ENCODE measurements at places on chromosomes 11 and 22. TPM values are rescaled to one million over a fixed set of nuclear protein-coding genes. Genes with fewer than 3 reads are reported as not detected.

Gene MMP12
- total RNA-seq, result not detected

Gene LRRC56
- 0.15 TPM for total RNA-seq

Gene CHORDC1
- total RNA-seq, result 49.2 TPM

Gene AMOTL1
- 56.7 TPM for total RNA-seq

Gene TBX1
- not detected for total RNA-seq

Gene NLRP14
- not detected for total RNA-seq

Gene CXCR5
- 0.16 TPM for total RNA-seq

Gene C11orf16
- not detected for total RNA-seq

Gene APOA4
- total RNA-seq, result not detected

Gene CCDC116
- not detected for total RNA-seq

DNA sequence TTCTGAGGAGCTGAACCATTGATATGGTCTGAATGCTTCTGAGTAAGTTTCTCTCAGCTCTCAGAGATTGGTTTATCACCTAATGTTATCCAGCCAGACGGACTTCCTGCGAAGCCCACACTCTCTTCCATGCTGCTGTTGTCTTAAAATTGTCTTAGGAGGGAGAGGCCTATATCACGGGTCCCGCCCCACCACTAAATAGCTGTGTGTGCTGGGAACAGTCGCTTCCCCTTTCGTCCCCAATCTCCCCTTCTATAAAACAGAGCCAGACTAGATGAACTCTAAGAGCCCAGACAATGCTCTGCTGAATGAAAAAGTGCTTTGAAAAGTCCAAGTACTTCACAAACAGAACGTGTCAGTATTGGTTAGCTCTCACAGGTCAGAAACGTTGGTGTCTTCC lies 81.4 kb upstream of the AKIP1 start:
- peak; percentile 43 for DNase-seq

DNA sequence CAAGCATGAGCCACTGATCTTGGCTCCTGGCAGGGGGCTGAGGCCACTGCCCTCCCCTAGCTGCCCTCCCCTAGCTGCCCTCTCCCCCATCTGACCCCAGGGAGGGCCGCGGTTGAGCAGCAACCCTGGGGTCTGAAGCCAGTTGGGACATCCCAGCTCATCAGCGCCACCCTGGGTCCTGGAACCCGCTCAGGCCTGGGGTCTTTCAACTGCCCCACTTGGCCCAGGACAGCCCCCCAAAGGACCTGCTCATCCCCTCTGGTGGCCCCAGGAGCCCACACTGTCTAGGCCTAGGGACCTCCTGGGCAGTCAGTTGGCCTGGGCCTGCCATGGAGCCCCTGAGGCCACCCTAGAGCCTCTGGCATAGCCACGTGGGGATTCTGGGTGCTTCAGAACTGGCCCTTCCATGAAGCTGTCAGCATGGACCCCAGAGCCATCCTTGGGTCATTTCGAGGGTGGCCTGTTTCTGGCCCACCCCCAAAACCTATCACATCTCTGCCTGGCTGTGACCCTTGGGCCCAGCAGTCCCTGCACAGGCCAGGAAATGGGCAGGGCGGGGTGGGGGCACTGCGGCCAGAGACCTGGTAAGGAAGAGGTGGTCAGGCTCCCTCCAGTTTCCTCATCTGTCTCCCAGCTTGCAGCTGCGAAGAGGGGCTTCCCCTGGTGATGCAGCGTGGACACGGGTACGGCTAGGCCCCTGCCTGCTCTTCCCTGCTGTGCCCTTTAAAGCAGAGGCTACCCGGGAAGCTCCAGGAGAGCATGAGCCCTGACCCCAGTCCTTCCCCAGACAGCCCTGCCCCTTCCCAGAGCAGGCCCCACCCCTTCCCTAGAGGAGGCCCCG lies 37.9 kb downstream of the MUC2 start:
- DNase-seq, result no peak

- DNase-seq, result no peak
Observed at GRCh38 chr11:72758690-72759389, 6.6 kb upstream of the ARAP1 start.

- no peak for DNase-seq
Observed at GRCh38 chr11:102583141-102583873, 41.8 kb downstream of the MMP20 start.

DNA sequence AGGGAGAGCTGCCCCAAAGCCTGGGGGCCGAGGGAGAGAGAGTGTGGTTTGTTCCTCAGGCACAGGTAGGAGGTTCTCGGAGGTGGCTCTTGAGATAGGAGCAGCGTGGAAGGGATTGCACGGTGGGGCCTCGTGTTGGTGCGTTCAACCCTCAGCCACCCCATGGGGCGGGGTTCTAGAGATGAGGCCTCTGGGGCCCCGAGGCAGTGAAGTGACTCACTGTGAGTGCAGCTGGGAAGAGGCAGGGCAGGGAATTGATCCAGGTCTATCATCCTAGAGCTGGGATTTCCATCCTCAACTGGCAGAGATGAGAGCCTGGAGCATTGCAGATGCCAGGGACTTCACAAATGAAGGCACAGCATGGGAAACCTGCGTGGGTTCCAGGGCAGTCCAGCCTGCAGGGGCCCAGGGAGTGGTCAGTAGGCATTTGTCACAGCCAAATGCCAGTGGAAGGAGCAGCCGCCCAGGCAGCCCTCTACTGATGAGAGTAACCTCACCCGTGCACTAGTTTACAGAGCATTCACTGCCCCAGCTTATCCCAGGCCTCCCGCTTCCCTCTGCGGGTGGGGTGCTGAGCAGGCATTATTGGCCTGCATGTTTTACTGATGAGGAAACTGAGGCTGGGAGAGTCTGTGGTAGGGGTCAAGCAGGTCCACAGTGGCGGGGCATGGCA lies 5.1 kb upstream of the SMARCB1 start:
- no peak for DNase-seq

DNA sequence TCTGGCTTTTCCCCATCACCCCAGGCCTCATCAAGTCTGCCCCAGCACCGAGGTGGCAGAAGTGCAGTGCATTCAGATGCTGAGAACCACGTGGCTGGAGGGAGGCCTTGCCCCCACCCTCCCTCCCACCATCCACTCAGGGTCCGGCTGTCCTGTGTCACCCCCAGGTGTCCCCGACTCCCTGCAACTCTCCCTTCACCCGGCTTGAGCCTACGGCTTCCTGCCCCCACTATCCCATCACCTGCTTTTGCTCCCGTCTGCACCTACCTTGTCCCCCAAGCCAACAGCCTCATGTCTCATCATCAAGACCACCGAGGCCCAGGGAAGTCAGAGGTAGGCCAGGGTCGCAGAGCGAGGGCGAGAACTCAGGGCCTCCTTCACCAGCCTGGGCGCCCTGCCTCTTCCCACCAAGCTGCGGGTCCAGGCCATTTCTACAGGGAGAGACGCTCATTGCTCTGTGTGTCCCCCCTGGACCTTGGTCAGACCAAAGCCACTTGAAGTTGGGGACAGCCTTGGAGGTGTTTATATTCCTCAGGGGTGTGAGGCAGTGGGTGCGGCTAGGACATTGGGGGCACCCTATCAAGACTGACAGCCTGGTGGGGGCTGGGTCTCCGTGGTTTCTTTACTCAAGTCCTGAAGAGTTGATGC lies 66.2 kb upstream of the CCND1 start:
- no peak for DNase-seq

- DNase-seq, result no peak
Observed at GRCh38 chr22:40624770-40625169, 11.7 kb downstream of the MRTFA start.

DNA sequence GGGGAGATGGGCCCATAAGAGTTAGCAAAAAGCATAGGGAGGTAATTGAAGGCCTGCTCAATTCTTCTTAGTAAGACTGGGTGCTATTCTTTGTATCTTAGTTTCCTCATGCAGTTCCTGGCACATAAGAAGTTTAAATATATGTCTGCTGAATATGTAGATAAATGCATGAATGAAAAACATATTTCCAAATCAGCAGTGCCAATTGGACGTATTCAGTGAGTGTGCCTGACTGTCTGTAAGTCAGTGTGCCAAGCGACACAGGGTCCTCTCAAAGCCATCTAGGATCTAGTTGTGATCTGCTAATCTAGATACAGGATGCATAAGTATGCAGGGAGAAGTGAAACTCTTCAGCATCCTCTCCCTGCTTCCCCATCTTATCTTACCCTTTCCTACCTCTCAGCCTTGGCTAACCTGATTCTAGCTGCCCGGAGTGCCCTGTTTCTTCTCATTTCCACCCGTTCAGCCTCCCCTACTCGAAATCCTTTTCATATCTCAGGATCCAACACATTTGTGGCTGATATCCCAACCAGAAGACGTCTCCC lies 91.1 kb upstream of the SORL1-AS1 start:
- DNase-seq, result no peak

GRCh38 chr11:120940160-120940848 lies 83.6 kb upstream of the TBCEL start:
- no peak for DNase-seq

GRCh38 chr22:27878541-27878940 lies 40.5 kb downstream of the PITPNB start:
- no peak for DNase-seq

- DNase-seq, result no peak
Observed at GRCh38 chr11:21646351-21646750, 546.5 kb upstream of the ANO5 start.

GRCh38 chr11:102447193-102447592 lies 5.4 kb downstream of the TMEM123 start:
- no peak for DNase-seq

GRCh38 chr11:134438542-134439537 lies 26.8 kb upstream of the B3GAT1 start:
- no peak for DNase-seq

DNA sequence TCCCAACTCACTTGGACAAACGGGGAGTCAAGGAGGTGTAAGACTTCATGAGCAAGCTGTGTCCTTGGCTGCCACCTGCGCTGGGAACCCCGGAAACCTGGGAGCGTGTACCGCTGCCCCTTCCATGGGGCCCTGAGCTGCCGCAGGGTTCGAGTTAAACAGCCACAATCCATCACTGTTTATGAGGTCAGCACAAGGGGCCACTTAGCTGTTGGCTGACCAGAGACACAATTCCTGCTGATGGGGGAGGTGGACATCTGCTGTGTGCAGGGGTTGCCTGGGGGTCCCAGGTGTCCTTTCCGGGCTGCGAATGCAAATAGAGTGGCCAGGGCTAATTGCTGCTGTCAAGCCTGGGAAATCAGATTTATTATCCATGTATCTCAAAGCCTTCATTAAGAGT lies 549.3 kb downstream of the BRD1 start:
- no peak for DNase-seq

DNA sequence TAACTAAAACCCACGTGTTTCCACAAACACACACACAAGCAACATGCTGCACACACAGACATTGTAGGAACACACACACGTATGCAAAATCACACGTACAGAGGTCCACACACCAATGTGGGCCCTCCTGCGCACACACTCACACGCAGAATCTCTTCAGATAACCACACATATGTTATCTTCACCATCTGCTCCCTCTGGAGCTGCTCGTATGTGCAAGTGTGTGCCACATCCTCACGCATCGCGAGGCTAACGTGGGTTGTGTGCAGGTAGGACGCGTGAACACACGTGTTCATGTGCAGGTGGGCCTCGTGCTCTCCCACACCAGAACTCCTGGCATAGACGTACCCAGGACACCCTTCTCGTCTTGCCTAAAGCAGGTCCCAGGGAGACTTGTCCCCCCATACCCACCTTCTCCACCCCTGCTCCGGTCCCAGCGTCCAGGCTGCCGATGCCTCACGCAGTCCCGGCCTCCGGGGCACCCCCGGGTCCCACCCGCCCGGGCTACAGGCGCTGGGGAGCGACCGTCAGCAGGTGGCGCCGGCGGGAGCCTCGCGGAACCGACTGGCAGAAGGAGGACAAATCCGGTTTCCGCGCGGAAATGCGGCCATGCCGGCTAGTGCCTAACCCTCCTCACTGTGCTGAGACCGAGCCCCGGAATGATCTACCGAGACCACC lies 10.3 kb upstream of the IGSF9B start:
- no peak for DNase-seq

- no peak for DNase-seq
Observed at GRCh38 chr11:92457250-92457649, 232.6 kb downstream of the FAT3 start.

GRCh38 chr22:22744412-22745224 lies 100.2 kb downstream of the GGTLC2 start:
- no peak for DNase-seq

- no peak for DNase-seq
Observed at GRCh38 chr11:11909727-11910126, 68.0 kb downstream of the USP47 start.

DNA sequence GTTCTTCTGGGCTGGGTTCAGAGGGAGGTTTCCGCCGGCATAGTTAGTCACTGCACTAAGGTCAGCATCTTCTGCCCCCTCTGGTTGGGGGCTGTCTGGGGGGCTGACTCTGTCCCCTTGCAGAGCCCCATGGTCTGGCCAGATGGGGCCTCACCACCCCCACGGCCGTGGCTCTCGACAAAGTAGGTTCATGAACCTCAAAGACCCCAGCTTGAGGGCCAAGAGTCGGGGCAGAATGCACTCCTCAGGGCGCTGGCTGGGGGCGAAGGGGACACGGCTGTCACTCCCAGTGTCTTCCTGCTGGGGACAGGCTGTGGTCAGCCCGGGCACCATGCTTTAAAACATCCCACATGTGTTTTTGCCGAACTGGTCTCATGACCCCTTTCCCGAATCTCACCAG lies 20.8 kb downstream of the ANO1 start:
- no peak for DNase-seq

GRCh38 chr11:45212566-45213315 lies 66.3 kb downstream of the PRDM11 start:
- DNase-seq, result no peak

- no peak for DNase-seq
Observed at GRCh38 chr11:57100638-57101331, 81.0 kb upstream of the LRRC55 start.

DNA sequence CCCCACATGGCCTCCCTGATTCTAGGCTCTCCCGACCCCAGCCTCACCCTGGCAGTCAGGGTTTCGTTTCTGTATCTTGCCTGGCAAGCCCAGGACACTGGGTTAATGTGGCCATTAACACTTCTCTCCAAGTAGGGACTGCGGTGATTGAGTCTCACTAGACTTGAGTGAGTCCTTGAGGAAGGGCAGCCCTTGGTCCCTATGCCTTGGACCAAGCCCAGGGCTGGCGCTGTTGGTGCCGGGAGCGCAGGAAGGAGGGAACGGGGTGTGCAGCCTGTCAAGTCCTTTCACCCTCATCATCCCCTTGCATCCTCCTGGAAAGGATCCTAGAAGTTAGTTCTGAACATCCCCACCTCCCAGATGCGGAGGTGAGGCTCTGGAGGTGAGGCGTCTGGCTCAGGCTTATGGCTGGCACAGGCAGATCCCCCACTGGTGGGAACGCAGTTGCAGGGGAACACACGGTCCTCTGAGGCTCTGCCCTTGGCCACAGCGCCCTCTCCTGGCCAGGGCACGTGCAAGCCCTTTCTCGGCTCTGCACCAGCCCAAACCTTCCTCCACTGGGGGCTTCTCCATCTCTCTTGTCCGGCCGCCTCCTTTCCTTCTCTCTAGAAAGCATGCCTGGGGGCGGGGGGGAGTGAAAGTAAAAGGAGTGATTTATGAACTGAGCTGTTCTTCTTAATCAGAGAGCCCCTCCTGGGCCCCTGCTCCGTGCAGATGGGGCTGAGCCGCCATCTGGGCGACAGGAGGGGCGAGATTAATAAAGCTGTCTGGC lies 56.7 kb downstream of the TP53I11 start:
- peak; percentile 71 for DNase-seq

GRCh38 chr22:45090497-45090910 lies 73.2 kb upstream of the NUP50 start:
- no peak for DNase-seq

GRCh38 chr11:91104237-91104636 lies 881.4 kb upstream of the CHORDC1 start:
- no peak for DNase-seq

- DNase-seq, result no peak
Observed at GRCh38 chr11:56700914-56701485, 2.1 kb downstream of the OR9G1 start.

GRCh38 chr11:2846056-2846455 lies 39.5 kb downstream of the CDKN1C start:
- no peak for DNase-seq

- DNase-seq, result peak; percentile 43
Observed at GRCh38 chr11:2789791-2790567, 90.2 kb upstream of the KCNQ1OT1 start.
